Stimulated activated CD4-positive, alpha-beta T cell treated with anti-CD3 and anti-CD28 coated beads, Interleukin-12 subunit alpha, Interleukin-12 subunit beta, amount 100 ng/mL, for 48 hours (primary cell): ENCODE measurements at places on chromosomes 13 and 19.
A peak's percentile ranks its signal among the peaks of the same experiment; 100 is the strongest.

DNA sequence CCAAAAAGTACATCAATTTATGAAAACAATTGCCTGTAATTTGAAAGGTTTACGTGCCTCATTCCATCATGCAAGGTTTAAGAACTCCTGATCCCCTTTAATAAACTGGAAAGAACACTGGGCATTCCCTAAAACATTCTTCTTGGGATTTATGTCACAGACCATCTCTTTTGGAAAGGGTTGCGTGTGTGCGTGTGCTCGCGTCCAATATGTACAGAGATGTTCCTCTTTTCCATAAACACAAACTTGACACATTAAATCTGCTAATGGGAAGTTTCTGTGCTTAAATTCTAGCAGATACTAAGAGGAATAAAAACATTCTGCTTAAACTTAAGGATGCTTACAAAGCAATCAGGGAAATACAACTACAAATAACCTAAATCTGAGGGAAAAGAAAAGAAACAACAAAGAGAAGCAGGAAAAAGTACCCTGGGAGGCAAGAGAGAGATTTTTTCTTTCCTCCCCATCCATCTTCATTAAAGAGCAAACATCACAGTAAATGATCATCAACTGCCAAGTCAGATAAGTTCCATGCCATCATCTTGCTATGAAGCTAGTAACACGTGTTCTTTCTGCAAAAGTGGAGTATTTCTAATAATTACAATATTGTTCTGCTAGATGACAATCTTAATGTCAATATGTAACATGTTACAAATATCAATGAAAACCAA is 83.7 kb downstream of the STK24 start:
- DNase-seq: no peak

DNA sequence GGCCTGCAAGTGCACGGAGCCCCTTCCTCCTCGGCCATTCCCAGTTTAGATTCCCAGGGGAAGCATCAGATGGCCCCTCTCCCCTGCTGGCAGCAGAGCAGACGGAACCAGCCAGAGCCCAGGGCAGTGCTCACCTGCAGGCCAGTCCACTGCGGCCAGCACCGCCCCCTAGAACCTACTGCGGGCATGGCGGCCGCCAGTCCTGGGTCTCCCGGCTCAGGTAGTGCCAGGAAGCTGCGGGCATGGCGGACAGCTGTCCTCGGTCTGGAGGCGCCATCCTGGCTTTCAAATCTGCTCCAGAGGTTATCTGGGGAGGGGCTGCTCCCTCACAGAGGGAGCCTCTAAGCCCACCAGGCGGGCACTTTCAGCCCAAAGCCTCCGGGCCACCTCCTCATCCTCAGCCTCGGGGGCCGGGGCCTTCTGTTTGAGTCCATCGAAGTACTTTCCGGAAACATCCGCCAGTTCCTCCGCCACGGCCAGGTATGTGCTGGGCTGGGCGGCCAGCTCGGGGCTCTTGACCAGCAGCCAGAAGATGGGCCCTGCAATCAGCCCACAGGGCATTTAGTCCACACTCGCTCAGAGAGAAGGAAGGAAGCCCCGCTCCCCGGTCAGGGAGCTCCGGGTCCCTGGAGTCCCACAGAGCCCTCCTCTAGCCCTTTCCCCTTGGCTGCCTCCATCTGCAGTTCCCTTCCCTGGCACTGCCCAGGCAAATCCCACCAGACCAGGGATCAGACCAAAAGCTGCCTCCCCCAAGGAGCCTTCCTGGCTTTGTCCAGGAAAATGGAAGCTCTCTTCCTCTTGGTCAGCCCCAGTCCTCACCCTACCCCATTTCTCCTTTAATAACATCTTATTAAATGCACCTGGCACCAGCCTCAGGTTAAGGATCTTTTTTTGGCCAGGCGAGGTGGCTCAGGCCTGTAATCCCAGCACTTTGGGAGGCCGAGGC is 7.0 kb upstream of the GP6 start:
- DNase-seq: no peak

DNA sequence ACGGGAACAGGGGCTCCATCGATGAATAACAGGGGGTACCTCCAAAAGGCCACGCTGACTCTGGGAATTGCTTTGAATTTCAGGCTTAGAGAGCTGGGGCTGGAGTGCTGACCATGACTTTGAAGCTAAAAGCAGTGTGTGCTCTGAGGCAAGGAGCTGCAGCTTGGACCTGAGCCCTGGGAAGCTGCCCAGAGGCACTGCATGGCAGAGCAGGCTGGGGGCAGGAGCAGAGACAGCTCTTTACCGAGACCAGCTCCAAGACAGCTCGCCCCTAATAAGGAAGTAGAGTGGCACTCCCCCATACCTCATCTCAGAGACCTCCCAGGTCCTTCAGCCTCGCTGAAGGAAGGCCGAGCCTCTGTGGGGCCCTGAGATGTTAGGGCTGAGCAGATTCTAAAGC is 200.2 kb downstream of the COL4A1 start:
- DNase-seq: no peak

- no peak for DNase-seq
These were observed 144.6 kb upstream of the UBL3 start for GRCh38 chr13:29994911-29995595.

- no peak for DNase-seq
These were observed 6.4 kb downstream of the KMT5C start for GRCh38 chr19:55345818-55346724.

DNA sequence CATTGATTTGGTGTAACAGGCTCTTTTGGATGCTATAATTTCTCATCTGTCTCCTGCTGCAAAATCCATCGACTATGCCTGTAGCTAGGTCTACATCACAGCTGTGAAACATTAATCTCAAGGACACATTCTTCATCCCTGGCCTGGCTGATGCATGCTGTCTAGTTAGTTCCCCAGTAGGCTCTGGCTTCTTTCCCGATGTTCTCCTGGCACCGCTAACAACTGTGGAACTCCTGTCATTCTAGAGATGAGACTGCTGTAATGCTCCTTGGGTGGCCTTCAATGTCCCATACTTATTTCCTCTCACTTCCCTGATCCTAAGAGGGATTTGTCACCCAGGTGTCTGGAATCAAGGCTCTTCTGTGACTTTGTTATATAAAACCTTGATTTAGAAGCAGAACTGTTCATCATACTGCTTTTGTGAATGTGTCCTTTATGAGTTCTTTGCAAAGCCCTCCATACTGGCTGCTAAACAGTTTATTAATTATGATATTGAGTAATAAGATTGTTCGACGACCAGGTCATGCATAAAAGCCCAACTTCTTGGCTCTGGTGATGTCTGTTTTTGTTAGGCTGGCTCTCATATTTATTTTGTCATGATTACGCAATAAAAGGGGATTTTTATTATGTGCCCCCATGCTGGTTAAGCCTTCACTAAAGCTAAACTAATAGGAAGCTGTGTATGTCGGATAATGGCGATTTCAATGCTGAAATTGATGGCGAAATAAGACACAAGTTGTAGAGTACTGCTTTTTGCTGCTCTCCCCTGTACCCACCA is 227.5 kb downstream of the DCT start:
- DNase-seq: no peak

DNA sequence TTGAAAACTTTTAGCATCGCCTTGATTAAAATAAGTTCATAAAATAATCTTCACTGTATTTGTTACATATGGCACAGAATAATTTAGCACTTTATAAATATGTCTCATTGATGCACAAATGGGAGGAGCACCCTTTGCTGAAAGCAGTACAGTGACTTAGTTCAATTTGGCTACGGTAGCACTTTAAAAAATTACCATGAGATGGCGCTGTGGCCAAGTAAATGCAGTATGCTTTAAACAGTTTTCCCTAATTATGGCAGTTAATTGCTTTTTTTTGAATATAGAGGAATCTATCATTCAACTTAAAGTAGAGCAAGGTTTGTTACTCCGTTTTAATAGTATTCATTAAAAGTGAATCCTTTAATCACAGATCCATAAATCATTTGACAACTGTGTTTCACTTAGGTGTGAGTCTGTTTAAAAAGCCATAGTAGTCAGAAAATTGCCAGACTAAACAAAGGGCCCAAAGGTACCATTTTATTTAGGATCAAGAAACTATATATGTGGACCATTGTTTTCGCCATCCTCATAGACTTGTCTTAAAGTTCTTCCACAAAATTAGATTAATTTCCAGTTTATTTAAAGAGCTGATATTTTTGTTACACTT is 34.7 kb upstream of the ESD start:
- peak; percentile 14 for DNase-seq
